ENCODE measurements at places on chromosomes 12 and 14.

- no peak for DNase-seq
Observed at GRCh38 chr12:110042264-110042663, 6.1 kb downstream of the C12orf76 start.

DNA sequence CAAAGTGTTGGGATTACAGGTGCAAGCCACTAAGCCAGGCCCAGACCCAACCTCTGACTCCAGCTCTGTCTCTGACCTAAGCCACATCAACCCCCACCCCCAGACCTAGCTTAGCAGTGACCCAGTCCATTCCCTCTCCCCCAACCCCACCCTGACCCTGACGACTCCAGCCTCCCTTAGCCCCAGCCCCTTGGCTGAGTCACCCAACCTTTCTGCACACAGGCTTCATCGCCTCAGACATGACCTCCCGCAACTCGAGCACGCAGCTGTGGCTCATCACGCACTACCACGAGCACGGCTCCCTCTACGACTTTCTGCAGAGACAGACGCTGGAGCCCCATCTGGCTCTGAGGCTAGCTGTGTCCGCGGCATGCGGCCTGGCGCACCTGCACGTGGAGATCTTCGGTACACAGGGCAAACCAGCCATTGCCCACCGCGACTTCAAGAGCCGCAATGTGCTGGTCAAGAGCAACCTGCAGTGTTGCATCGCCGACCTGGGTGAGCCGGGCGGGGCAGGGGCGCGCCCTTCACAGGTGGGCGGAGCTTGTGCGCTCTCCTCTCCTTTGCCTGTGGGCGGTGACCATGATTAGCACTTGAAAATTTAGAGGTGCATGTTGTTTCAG lies 7.8 kb downstream of the ACVRL1 start:
- no peak for DNase-seq

DNA sequence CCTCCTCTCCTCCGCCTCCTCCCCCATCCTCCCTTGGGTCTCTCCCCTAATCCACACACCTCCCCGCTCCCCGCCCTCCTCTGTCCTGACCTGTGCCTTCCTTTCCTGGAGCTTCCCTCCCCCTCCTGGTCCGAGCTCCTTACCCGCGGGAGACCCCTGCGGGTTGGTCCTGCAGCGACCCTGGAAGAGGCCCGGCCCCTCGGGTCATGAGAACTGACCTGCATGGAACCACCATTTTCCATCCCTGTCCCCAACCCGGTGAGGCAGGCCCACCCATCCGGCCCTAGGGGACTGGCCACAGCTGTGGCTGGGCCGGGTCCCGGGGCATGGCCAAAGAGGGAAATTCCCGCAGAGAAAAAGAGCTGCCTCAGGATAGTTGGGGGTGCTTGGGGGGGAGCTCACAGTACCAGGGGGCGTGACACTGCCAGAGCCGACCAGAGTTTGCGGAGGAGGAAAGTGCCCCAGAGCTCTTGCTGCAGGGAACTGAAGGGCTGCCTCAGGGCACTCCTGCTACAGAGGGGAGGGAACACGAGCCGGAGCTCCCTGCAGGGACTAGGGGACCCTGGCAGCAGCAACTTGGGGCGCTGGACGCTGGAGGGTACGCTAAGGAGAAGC lies 613 bp downstream of the ARHGEF40 start:
- no peak for DNase-seq

DNA sequence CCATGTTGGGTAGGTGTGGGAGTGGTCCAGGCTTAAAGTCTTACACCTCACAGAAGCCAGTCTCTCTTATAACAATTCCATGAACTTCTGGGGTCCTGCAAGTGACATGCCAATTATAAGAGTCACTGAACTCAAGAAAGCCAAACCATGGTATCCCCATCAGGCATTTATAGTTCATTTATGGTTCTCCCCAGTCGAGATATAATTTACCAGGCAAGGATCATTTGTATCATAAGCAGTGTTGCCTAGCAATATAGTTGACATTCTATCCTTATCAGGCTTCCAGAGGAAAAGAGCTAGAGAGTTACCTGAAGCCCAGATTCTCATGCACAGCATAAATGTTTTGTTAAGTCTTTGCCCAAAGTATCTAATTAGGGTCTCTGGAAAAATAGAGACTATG lies 8.1 kb downstream of the JKAMP start:
- no peak for DNase-seq

- DNase-seq, result no peak
Observed at GRCh38 chr12:27013611-27014084, 536 bp downstream of the TM7SF3 start.

DNA sequence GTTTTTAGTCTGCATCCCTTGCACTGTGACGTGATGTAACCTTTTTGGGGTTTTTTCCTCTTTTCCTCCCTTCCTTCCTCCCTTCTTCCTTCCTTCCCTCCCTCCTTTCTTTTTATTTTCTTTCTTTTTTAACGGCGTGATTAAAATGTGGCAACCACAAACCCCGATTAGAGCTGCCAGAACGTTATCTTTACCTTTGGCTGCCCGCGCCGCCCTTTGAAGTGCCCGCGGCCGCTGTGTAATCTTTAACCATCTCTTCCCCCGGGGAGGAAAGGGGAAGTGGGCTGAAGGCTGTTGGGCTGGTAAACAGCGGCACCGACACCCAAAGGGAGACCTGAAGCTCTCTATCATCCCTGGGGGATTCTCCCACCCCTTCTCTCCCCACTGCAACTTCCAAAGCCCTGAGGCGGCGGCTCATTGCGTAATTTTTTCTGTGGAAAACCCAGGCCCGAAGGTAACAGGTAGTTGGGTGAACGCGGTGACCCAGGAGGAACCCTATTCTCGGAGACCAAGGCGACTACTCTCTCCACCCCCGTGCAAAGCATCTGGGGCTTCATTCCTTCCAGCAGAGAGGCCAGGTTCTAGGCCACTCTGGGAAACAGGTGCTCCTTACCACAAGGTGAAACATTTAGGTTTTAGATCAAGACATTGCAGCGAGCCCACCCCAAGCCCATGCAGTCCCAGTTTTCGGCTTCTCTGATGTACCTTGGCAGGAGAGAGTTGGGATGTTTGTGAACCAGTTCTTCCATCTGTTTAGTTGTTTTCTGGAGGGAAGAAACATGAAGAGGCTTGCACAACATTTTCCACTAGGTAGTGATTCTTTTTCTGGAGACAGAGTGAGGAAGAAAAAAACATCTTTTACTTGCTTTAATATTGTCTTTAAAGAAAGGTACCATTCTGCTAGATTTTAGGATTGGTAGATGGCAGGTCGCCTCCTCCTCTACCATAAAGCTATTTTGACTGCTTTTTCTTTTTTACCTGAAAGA lies 1.5 kb downstream of the LGR5 start:
- DNase-seq, result no peak

GRCh38 chr14:55123101-55123500 lies 6.0 kb upstream of the LGALS3 start:
- peak; percentile 92 for DNase-seq

GRCh38 chr14:92982956-92983355 lies 60.0 kb downstream of the CHGA start:
- DNase-seq, result peak; percentile 25

- DNase-seq, result no peak
Observed at GRCh38 chr12:120071493-120072020, 45.0 kb downstream of the RAB35 start.

DNA sequence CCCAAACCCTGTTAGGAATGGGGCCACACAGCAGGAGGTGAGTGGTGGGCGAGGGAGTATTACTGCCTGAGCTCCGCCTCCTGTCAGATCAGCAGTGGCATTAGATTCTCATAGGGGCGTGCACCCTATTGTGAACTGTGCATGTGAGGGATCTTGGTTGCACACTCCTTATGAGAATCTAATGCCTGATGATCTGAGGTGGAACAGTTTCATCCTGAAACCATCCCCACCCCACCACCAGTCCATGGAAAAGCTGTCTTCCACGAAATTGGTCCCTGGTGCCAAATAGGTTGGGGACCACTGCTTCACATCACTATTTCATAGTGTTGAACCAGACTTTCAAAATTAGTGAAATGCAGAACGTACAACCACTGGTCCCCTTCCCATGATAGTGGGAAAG lies 57.9 kb upstream of the BICD1 start:
- no peak for DNase-seq

DNA sequence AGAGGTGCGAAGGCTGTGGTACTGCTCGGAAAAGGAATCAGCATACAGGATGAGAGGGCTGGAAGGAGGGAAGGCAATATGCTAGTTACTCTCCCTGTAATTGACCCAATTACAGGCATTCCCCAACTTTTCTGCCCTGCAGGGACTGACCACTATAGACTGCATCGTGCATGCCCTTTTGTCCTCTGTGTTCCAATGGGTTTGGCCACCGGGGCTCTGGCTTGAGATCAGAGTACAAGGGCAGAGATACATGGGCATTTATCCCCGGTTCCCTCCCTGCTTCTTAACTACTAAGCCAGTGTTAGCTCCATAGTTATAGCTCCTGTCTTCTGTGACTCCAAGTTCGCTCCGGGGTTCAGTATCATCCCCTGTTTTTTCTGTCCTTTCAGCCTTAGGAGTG lies 59.7 kb downstream of the GTF2A1 start:
- no peak for DNase-seq

DNA sequence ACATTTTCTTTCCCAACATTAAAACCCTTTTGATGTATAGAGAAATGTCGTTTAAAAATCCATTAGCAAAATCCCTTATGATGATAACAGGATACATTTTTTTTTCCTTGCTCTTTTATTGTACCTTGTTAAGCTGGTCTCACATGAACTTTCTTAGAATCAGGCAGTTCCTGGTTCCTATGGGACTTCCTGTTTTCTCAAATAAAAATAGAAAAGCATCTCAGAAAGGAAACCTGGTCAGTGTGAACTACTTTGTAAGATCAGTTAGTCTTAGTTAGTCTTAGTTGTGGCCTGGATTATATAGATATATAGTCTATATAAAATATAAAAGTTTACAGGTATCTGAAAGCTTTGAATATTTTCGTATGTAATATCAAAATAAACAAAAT lies 40.3 kb downstream of the LEMD3 start:
- no peak for DNase-seq

GRCh38 chr14:68462683-68463082 lies 330.2 kb downstream of the ZFP36L1 start:
- DNase-seq, result no peak

DNA sequence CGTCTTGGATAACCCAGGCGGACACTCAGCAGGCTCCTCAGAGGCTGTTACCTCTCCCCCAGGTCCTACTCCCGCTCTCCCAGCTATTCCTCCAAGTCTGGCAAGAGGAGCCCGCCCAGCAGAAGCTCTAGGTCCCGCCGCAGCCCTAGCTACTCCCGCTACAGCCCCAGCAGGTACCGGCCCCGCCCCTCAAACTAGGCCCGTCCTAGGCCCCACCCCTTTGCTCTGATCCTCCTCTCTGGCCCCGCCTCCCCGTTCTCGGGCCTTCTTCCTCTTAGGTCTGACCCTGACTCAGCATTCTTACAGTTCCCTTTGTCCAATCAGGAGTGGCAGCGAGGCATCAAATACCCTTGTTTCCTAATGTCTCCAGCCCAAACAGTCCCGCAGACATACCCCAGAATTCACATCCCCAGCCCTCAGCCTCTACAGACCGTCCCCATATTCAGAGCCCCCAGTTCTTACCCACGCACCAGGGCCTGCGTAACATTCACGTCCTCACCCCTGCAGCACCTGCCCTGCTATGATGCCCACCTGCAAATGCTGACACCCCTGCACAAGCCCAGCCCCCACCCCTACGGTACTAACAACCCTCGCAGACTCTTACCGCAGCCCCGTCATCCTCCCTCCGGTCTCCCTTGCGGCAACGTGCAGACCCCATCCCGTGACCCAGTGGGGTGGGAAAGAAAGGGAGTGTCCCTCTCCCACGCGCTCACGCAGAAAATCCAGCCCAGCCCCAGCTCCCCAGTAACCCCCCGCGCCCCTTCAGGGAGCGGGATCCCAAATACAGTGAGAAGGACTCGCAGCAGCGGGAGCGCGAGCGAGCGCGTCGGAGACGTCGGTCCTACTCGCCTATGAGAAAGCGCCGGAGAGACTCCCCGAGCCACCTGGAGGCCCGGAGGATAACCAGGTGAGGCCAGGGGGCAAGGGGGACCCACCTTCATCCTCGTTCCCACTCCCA lies 25.0 kb upstream of the HSPB8 start:
- DNase-seq, result no peak

Data from skeletal muscle cell (primary cell).